ENCODE measurements at places on chromosomes 1 and 21.

DNA sequence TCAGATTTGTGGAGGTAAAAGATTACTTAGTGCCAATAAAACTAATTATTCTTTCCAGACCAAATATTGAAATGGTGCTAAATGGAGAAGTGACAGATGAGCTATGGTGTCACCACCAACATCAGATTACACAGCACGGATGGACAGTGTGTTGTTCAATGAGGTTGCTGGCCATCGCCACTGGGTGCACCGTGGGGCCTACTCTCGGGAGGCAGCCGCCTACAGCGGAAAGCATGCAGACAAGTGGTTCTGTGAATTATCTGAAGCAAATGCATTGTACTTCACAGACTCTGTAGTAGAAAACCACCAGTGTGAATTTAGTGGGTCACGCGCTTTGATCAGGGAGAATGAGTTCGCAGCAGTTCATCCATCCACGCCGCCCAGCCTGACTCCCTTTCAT, 42.3 kb downstream of the GNG4 start:
- no peak for DNase-seq

DNA sequence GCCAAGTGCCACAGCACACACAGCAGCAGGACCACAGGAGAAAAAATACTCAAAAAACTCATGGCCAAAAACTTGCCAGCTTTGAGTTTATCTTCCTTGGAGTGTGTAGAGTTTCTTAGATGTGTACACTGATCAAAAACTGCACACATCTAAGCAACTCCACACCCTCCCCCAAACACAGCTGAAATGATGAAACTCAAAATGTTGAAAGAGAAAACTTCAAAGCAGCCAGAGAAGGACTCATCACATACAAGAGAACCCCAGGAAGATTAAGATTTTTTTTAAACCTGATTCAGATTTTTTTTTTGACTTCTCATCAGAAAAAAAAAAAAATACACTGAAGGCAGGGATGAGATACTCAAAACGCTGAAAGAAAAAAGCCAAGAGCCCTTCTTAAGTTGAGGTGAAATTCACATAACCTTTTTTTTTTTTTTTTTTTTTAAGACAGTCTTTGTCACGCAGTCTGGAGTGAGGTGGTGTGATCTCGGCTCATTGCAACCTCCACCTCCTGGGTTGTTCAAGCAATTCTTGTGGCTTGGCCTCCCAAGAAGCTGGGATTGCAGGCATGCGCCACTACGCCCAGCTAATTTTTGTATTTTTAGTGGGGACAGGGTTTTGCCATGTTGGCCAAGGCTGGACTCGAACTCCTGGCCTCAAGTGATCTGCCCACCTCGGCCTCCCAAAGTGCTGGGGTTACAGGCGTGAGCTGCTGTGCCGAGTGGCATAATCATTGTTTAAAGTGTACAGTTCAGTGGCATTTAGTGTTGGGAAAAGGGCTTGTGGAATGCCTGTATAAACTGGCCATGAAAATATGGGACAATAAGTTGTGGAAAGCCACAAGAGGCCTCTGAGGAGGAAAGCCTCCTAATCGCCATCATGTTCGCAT, 20.9 kb upstream of the PDXK start:
- no peak for DNase-seq

GRCh38 chr21:26572702-26573381, at the start of gene CYYR1:
Gene CYYR1 (minus strand): TSS chr21:26573286. CDS start chr21:26572940, 346 bp downstream.
- DNase-seq, result no peak

GRCh38 chr1:25673962-25674806, 57.6 kb downstream of the MAN1C1 start:
- DNase-seq, result no peak

DNA sequence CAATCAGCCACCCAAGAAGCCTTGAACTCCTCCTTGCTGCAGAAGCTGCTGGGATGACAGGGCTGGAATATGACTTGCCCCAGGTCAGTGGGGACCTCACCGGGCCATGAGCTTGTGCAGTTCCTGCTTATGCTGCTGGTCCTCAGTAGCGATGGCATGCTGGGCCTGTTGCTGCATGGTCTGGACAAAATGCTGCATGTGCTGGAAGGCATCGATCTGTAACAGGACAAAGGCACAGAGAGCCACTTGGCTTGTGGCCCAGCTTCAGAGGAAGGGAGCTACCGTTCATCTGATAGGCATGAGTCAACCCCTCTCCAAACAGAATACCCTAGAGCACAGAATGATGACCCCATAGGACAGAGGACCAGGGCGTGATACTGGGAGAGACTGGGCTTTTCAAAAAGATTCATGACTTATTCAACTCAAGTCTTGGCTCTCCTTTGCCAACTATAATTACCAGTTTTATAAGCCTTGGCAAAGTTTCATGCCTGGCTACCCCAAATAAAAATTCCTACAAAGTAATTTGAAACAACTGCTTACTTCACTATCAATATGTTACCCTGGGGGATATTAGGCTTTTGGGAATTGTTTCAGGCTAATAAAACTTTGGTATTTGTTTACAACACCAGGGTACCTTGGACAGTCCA, 34.7 kb upstream of the EXOSC10 start:
- no peak for DNase-seq

Data from stimulated activated CD8-positive, alpha-beta memory T cell treated with anti-CD3 and anti-CD28 coated beads, Interleukin-15, amount 100 ng/mL, for 1 hour (primary cell).